Stimulated activated CD8-positive, alpha-beta memory T cell treated with anti-CD3 and anti-CD28 coated beads, Interleukin-4, amount 100 ng/mL, for 1 hour (primary cell): ENCODE measurements at places on chromosomes 1 and 21.

- DNase-seq, result no peak
Measured at GRCh38 chr1:228147768-228148167, 2.0 kb upstream of the GJC2 start.

DNA sequence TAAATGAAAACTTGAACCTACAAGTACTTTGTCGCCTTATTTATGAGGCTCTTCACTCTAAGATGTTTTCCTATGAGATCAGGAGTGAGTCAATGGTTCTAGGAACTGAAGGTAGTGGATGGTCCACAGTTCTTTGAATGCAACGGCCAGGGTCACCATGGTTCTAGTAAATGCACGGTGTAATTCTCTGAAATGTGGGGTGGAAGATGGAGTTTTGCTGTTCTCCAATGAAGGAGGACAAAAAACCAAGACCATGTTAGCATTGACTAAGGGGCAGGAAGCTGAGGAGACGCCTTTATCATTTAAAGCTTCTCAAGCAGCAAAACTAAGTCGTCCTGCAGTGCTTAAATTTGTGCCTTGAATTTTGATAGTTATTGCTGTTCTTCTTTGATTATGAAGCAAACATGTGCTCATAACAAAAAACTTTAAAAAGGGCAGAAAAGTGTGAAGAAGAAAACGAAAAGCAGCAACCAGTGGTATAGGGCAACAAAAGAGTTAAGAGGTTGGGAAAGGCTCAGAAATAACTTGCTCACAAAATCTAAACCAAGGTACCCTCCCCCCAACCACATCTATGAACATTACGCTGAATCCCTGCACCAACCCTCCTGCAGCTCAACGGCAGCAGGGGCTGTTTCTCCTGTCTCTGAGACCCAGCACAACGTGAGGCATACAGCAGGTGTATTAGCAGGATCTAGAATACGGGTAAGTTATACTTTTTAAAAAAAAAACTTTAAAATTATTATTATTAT lies 85.0 kb downstream of the MRPL37 start:
- DNase-seq, result no peak

- no peak for DNase-seq
Measured at GRCh38 chr21:42505090-42505726, 8.4 kb upstream of the SLC37A1 start.

GRCh38 chr1:210616356-210616755 lies 287.7 kb downstream of the HHAT start:
- DNase-seq, result no peak

DNA sequence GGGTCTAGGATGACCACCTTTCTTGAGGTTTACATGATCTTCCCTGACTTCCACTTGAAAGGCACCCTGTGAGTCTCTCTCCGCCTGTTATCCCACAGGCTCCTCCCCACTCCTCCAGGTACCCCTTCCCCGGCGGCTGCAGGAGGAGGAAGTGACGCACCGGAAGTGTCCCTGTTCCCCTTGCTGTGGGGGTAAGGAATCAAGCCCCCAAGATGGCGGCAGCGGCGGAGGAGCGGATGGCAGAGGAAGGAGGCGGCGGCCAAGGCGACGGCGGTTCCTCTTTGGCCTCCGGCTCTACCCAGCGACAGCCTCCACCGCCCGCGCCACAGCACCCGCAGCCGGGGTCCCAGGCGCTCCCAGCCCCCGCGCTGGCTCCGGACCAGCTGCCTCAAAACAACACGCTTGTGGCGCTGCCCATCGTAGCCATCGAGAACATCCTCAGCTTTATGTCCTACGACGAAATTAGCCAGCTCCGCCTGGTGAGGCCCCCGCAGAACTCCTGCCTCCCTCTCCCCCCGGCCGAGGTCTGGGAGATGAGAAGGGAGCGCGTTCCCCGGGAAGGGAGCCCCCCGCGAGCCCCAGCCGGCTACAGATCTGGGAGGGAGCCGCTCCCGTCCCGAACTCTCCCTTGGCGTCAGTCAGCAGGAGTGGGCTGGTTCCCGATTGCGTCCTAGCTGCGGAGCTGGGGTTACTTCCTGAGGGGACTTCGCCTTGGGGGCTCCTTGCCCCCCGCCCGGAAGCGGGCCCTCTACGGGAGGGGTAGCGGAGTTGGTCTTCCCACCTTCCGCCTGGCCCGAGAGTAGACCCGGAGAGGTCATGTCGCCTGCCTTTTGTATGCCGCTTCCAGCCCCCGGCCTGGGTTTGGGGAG lies at the start of gene FBXO28:
FBXO28 (plus strand) TSS at position 194 of the 869 bp plus-strand sequence; CDS start at position 213, 19 bp downstream.
- DNase-seq, result peak; percentile 90

- no peak for DNase-seq
Measured at GRCh38 chr1:36602184-36602583, 119.5 kb upstream of the CSF3R start.

DNA sequence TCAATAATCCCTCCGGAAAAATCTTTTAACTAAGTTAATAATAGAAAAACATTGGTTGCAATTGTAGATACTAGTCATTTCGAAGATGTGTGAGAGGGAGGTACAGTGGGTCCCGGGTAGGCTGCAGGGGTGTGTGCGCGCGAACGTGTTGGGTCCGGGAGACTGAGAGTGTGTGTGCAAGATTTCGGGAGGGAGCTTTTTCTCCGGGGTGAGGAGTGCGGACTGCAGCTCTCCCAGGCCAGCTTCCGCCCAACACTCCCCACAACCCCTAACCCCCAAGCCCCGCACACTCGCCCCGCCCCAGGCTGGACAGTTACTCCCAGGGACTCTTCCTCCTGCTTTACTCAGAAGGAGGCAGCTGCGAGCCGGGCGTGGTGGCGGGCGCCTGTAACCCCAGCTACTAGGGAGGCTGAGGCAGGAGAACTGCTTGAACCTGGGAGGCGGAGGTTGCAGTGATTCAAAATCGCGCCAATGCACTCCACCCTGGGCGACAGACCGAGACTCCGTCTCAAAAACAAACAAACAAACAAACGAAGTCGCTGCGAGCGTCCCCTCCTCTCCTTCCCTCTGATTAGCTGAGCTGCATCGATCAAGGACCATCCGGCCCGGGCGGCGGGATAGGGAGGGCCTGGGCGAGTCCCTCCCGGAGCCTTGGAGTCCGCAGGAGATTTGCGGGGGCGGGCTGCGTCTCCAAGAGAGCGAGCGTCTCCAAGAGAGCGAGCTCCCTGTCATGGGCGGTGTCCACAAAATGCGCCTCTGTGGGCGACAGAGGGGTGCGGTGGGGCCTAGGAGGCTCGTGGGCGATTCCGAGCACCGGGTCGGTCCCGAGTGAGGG lies 28.3 kb upstream of the PPM1J start:
- DNase-seq, result no peak
